Stimulated activated CD4-positive, alpha-beta T cell treated with anti-CD3 and anti-CD28 coated beads, Interleukin-1b, Interleukin-23, amount 100 ng/mL, for 1 hour (primary cell): ENCODE measurements at places on chromosomes 16 and 17.

DNA sequence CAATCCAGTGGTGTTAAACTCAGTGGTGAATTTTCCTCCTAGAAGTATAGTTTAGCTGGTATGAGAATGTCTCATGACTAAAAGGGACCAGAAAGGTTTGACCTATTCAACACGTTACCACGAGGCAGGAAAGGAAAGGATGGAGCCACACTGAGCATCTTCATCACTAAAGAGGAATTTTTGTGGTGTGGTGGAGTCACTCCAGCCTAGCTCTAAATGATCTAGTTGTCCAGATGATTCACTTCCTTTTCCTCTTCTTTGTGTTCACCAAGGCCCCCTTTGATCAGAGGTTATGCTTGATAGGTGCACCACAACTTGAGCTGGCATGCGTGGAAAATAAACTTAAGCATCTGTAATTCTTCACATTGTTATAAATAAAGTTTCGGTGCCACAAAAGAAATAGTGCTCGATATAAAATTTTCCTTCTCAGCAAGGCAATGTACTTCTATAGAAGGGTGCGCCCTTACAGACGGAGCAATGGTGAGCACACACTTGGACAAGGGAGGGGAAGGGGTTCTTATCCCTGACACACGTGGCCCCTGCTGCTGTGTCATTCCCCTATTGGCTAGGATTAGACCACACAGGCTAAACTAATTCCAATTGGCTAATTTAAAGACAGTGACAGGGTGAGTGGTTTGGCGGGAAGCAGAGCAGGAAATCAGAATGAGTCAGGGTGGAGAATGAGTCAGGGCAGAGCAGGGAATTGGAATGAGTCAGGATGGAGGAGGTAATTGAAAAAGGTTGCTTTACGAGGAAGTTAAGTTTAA is 254.6 kb downstream of the HS3ST3A1 start:
- no peak for DNase-seq

DNA sequence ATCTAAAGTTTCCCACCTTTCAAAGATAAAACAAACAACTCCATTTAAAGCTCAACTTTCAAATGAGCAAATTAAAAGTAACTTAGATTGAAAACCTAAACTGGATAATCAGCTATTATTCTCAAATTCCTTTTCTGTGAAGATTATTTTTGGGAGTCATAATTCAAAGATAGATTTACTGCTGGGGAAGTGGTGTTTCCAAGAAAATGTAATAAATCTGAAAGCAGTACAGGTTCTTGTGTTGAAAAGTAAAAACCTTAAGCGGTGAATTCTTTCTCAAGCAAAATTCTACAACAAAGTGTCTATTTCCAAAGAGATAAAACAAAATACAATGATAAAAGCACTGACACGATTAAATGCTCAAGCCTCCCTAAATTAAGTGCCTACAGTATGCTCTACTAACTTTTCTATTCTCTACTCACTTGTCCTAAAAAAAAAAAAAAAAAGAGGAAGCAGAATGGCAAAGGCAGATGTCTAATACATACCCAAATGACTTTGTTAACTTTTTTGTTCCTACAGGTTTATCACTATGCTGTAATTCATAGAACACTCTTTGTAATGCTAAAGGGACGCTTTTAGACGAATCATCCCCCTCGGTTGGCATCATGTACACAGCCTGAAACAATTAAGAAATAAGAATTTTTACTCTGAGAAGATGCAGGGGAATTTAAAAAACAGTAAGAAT is 34.5 kb downstream of the LITAFD start:
- DNase-seq, result no peak

GRCh38 chr16:21326459-21326858 is 48.4 kb upstream of the CRYM start:
- DNase-seq, result no peak

- DNase-seq, result no peak
These were observed 2.1 kb downstream of the NLGN2 start for GRCh38 chr17:7409716-7410115.

DNA sequence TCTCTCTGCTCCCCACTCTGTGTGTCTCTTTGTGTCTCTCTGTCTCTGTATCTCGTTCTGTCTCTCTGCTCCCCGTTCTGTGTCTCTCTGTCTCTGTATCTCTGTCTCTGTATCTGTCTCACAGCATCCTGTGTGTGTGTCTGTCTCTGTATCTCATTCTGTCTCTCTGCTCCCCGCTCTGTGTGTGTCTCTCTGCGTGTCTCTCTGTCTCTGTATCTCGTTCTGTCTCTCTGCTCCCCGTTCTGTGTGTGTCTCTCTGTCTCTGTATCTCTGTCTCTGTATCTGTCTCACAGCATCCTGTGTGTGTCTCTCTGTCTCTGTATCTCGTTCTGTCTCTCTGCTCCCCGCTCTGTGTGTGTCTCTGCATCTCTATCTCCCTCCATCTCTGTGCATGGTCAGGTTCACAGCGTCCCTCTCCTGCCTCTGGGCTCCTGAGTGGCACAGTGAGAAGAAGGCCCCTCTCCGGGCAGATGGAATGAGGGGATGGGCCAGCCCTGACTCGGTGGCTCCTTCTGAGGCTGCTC is 38.9 kb upstream of the CIBAR2 start:
- no peak for DNase-seq

GRCh38 chr16:28084209-28084608 is 20.7 kb upstream of the GSG1L start:
- DNase-seq, result no peak

DNA sequence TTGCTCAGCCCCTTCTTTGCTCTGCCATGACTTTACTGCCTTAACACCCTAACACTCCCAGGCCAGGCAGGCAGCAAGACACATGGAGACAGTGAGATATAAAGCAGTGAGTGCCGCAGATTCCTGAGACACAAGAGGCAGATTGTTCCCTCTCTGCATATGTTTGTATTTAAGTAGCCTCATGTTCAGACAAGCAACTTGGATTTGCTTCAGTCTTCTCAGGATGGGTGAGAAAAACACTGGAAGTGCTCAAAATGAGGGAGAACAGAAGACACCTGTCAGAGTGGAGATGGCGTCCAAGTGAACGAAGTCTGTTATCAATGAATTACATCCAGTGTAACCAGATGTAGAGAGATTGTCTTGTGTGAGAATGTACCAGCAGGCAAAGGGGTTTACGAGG is 86.8 kb downstream of the CES1 start:
- no peak for DNase-seq

DNA sequence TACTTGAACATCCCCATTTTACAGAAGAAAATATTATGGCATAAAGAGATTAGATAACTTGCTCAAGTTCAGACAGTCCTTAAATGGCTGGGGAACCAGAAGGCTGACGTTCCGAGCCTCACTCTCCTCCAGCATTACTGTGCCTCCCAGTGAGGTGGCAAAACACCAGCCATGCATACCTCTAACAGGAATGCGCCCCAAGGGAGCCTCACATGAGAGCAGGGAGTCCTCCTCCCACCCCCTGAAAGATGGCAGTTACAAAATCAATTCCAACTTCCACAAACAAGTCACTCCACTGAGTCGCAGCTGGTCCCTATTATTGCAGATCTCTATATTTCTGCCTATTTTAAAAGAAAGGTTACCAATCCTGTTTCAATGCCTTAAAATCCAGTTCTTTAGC is 55.5 kb downstream of the ANKFY1 start:
- DNase-seq, result no peak

DNA sequence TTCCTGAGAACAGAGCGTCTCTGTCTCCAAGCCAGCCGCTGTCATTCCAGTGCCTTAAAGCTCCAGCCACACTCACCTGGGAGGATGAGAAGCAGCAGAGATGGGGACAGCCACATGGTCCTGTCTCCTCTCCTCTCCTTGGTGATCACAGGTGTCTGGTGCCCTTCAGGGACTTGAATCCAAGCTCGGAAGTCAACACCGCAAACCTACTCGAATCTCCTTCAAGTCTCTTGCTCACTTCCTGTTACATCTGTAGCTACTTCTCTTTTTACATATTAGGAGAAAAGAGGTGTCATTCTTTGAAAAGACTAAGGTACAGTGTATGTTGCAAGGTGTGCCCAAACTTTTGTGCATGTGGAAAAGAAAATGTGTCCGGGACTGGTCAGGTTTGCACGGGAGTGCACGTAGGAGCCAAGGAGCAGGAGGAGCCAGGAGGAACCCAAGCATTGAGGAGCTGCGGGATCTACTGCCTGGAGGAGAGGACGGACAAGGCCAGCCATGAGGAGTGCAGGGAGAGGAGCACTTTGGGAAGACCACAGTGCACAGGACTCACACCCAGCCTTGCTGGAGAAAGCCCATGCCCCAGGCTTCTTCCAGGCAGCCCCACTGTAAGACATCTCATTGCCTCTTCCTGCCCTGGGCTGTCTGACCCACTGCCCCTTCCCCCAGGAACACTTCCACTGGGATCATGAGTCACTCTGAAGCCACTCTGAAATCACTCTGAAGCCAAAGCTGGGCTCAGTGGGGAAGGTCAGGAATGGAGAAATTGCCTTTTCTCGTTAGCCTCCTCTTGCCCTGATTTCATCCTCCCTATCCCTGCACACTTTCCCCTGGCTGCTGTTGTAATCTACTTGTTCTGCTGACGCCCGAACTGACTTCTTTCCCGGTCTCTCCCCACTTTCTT is at the start of gene CD300LD:
TSS of gene CD300LD (minus strand) at position 197 of the 904 bp plus-strand sequence. CDS start at position 116, 81 bp downstream.
- no peak for DNase-seq

DNA sequence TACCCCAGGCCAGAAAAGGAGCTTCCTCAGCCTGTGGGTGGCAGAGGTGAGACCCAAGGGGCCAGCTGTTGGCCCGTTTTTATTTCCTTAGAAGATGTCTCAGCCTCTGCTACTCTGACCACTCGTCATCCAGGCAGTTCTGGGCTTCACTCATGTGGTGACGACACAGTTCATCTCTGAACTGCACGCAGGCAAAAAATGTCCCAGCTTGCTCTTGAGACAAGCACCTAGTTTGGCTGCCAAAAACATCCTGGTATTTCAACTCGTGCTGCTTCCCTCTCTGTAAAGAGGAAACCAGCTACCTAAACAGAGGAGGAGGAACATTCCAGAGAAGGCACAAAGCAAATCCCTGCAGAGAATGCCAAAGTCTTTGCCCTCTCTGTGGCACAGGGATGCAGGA is 125.7 kb downstream of the XYLT1 start:
- no peak for DNase-seq

DNA sequence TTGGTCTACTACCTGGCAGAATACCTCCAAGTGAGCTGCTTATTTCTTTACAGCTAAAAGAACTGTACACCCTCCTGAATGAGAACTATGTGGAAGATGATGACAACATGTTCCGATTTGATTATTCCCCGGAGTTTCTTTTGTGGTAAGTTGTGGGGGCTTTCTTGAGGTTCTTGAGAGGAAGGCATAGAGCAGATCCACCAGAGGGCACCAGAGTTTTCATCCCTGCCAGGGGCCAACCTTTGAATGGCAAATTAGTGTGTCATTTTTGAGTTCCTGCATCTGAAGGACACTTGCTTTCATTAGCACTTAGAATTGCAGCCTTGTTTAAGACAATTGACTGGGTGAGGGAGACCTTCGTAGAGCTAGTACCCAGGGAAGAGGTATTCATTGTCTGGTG is 35.0 kb downstream of the NMT1 start:
- no peak for DNase-seq

- DNase-seq, result no peak
These were observed 13.8 kb upstream of the KRTAP9-2 start for GRCh38 chr17:41212524-41213169.

- no peak for DNase-seq
These were observed 95.2 kb upstream of the IRX3 start for GRCh38 chr16:54381601-54382313.
